ENCODE measurements at places on chromosomes 5 and 9.

GRCh38 chr5:154092356-154093141 is 53.8 kb downstream of the MFAP3 start:
- DNase-seq, result no peak

GRCh38 chr9:70586476-70586875 is 172.0 kb upstream of the KLF9 start:
- no peak for DNase-seq

DNA sequence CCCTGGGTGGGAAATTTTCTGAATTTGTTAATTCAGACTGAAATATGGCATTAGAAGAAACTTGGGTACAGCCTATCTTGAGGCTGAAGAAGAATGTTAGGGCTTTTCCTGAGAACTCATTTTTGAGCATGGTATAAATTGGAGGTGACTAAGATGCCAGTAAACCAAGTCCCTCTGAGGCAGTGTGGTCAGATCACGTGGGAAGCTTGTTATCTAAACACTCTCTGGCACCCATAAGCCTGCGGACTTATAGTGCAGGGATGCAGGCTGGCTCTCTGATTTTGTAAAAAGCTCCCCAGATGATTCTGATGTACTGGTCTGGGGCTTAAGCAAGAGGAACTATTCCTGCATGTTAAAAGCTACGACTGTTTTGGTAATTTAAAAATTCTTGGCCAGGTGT is 34.3 kb downstream of the MTMR12 start:
- no peak for DNase-seq

DNA sequence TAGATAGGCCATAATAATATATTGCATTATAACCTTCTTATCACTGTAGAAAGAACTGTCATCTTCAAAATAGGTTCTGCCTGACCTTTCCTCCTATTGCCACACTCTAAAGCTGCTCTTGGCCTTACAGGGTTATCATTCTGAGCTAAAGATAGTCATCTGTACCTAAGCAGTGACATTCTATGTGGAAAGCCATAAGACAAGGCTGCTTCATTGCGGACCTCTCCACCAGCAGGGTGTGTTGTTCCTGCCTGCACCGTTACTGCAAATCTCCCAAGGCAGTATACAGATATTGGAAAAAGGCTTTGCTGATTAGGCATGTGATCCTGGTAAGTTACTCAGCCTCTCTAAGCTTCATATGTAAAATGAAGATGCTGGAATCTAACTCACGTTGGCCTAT is 8.1 kb downstream of the ZNF622 start:
- DNase-seq, result no peak

- DNase-seq, result no peak
Measured at GRCh38 chr5:65355301-65355700, 126.4 kb downstream of the ADAMTS6 start.

DNA sequence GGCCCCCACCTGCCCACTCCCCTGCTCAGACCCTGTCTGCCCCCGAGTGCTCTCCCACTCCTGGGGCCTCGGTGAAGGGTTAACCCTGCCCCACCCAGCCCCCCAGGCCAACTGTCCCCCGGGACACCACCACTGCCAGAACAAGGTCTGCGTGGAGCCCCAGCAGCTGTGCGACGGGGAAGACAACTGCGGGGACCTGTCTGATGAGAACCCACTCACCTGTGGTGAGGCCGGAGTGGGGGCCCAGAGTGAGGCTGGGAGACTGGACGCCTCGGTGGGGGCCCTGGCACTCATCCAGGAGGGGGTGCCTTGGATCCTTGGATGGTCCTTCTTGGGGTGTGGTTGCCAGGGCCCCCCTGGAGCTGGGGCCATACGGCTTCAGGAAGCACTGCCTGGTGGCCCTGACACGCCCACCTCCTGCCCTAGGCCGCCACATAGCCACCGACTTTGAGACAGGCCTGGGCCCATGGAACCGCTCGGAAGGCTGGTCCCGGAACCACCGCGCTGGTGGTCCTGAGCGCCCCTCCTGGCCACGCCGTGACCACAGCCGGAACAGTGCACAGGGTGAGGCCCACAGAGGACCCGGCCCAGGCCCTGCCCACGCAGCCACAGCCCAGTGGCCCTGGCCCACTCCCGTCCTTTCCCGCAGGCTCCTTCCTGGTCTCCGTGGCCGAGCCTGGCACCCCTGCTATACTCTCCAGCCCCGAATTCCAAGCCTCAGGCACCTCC is 2.1 kb downstream of the MAMDC4 start:
- DNase-seq, result no peak

GRCh38 chr5:44943647-44944046 is 134.9 kb downstream of the MRPS30 start:
- DNase-seq, result no peak

DNA sequence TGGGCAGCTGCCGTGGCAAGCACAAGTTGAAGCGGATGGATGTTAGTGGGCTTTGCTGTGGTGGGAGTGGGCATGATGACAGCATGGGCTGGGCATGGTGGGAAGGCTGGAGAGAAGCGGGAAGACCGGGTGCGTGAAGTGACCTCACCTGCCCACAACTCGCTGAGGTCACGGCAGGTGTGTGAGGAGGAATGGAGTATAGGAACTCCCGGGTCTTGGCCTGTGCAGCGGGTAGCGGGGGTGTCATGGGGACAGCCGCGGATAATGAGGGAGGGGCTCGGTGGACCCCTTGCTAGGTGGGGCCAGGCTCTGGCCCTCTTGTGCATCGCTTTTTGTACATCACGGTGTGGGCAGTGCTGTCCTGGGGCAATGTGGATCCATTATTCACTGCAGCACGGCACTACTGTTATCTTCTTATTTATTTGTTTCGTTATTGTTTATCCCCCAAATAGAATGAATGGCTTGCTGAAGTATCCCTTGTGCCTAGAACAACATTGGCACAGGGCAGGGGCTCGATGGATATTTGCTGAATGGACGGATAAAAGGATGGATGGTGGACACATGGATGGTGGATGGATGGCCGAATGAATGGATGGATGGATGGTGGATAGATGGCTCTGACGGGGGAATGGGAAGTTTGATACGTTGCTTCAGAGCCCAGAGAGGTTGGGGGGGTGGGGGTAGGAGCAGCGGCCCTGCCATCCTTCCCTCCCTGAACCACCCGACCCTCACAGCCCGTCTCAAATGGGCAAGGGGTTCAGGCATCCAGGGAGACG is 14.6 kb downstream of the PROP1 start:
- no peak for DNase-seq

DNA sequence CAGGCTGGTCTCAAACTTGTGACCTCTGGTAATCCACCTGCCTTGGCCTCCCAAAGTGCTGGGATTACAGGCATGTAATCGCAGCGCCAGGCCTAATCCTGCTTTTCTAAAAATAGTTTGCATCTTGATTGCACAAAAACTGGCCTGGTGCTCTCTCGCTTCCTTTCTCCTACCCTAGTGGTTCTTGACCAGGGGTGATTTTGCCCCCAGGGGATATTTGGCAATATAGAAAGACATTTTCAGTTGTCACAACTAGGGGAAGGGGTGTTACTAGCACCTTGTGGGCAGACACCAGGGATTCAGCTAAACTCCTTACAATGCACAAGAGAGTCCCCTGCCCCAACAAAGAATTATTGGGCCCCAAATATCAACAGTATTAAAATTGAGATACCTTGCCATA is 139.8 kb downstream of the DROSHA start:
- no peak for DNase-seq

GRCh38 chr5:19577882-19578281 is 410.1 kb downstream of the CDH18 start:
- DNase-seq, result no peak

GRCh38 chr9:70197216-70198044 is 61.3 kb upstream of the SMC5 start:
- no peak for DNase-seq

DNA sequence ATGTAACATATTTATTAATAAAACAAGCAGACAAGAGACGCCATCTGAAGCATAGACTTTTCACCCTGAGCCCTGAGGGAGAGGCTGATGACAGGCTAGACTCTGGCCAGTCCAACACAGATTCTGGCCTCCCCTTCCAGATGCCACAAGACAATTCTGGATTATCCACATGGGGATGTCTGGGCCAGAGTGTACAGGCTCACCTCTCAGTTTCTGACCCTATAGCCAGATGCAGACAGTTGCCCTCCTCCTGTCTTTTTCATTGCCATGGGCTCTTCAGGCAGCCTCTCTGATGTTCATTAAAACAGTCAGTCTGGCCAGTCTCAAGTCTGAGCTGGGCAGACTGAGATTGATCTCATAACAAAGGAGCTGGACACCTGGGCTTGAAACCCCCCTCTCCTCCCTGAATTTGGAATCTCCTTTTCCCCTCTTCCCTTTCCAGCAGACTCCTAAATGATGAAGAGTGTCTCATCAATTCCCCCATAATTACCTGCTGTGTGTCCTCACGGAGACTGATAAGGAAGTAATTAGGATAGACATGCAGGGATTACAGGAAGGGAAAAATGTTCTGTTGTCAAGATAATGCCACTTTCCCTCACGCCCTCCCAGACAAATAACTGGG is 89.6 kb downstream of the ASTN2 start:
- DNase-seq, result no peak

- DNase-seq, result no peak
Measured at GRCh38 chr5:40976836-40977235, 67.5 kb downstream of the C7 start.

GRCh38 chr9:21770871-21771560 is 31.4 kb upstream of the MTAP start:
- no peak for DNase-seq

- no peak for DNase-seq
Measured at GRCh38 chr9:105051897-105052296, 123.9 kb upstream of the ABCA1 start.

DNA sequence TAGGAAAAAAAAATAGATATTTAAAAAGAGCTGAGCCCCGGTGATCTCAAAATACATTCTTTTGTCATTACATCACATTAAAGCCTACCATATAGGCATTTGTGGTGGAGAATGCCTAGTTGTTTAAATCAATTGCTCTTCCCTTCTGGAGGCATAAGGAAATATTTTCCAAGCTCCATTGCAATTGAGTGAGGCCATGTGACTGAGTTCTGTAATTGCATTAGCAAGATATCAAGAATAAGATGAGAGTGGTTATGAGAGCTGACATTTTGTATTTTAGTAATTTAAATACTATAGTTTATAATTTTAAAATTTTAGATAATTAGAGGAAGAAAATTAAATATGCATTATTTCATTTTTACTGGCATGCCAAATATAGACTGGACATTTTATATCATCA is 1195.9 kb downstream of the DTWD2 start:
- no peak for DNase-seq

- DNase-seq, result no peak
Measured at GRCh38 chr9:93513606-93514005, 60.2 kb upstream of the FAM120AOS start.

- DNase-seq, result no peak
Measured at GRCh38 chr5:150645070-150645700, 4.7 kb downstream of the SYNPO start.

DNA sequence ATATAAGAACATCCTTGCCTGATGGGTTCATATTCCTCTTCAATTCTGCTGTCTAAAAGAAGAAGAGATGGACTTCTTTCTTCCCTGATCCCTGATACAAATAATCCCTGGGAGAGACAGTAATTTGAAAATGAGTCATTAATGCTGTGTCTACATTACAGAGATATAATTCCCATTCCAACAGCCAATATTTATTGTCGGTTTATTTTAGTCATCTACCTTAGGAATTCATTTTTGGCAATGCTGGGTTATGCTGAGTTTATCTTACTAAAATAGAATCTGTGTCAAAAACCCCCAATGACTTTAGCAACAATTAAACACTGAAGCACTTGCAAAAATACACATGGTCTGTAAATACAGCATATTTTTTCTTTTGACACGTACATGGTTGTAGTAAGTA is 23.9 kb downstream of the ZNF474 start:
- no peak for DNase-seq

- DNase-seq, result no peak
Measured at GRCh38 chr5:38938424-38938823, 92.6 kb downstream of the OSMR start.

DNA sequence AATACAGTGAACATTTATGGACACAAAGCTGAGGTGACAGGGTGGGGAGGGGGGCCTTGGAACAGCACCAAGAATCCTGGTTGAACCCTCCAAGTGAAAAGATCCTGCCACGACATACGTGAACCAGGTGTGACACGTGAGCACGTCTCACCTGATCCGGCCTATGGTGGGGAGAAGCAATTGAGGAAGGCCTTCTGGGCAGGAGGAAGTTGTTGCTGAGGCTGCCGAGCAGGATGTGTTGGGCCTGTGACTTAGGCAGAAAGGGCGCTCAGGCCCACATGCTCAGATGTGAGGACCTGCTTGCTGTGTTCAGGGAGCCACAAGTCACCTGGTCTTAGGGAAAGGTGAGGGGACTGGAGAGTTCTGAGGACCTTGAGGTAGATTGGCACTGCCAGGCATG is 2.5 kb upstream of the MAPK9 start:
- DNase-seq, result no peak

DNA sequence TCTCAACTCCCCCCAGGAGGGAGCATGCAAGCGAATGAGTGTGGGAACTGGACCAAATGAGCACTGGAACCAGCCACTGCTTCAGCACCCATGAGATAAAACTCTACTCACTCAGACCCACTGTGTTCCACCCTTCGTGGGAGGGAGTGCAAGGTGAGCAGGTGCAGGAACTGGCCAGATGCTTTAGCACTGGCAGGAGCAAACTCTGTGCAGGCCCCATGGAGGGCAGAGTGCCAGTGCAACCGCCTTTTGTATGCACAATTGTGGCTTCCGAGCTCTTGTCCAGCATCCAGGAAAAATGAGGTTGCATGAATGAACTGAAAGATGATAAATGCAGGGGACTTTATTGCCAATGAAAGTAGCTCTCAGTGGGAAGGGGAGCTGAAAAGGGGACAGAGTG is 67.4 kb upstream of the CCDC112 start:
- DNase-seq, result no peak

- DNase-seq, result no peak
Measured at GRCh38 chr5:148290271-148291195, 21.7 kb upstream of the SPINK7 start.

GRCh38 chr9:3708751-3709150 is 182.9 kb upstream of the RFX3 start:
- no peak for DNase-seq

DNA sequence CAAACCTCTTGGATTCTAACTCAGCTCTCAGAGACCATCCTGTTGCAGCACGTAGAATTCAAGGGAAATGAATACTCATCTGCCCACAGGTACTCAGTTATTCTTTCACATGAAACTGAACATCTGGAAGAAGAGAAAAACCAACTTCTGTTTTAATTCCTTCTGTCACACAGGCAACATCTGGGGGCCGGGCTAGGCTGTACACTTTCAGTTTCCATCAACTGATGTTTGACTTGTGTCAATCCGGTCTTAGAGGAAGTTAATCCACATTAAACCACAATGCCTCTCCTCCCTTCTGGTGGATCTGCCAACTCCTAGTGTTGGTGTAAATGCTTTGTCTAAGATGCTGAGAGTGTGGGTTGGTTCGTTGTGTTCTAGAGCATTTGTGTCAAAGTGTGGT is 17.6 kb downstream of the DMRT3 start:
- DNase-seq, result no peak

Data from activated CD4-positive, CD25-positive, alpha-beta regulatory T cell (primary cell).